ENCODE measurements at places on chromosomes 4 and X.
A peak's percentile ranks its signal among the peaks of the same experiment; 100 is the strongest.

GRCh38 chr4:139607502-139608060 lies 51.6 kb upstream of the SETD7 start:
- no peak for DNase-seq

- no peak for DNase-seq
These were observed 33.6 kb upstream of the TAPT1 start for GRCh38 chr4:16259889-16260246.

DNA sequence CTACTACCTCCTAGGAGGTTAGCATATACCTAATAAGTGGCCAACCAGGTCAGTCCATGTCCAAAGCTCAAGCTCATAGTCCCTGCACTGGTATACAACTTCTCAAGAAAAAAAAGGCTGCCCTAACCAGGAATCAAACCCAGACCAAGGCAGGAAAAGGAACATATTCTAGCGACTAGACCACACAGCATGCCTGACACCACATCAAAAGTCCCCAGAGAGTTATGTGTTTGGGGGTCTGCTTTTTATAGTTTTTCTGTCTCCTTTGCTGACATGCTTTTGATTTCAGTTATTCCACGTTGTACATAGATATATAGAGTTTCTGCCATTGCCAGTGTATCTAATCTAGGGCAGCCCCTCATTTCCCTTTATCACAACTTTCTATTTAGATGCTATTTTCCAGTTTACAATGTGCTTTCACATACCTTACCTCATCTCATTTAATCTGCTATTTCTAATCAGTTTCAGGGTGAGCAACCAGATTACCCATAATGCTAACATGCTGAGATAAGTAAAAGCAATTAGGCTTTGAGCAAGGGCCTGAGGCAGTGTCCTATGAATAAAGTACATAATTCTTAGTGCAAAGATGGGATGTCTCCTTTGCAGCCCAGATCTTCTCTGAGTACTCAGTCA lies 17.8 kb downstream of the ARHGEF6 start:
- peak; percentile 18 for DNase-seq

DNA sequence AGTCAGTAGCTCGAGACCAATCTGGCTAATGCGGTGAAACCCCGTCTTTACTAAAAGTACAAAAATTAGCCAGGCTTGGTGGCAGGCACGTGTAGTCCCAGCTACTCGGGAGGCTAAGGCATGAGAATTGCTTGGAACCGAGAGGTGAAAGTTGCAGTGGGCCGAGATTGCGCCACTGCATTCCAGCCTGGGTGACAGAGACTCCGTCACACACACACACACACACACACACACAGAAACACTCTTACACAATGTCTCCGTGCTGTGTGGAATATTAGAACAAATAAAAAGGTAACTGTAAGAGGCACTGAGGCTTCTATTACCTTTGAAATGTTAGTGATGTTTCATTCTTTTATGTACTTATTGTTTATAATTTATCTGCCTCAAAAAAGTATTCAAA lies 326.6 kb downstream of the GPAT3 start:
- DNase-seq, result no peak

- DNase-seq, result no peak
These were observed 169.3 kb downstream of the GC start for GRCh38 chr4:71614621-71615020.

GRCh38 chr4:8129136-8129535 lies 29.5 kb downstream of the ABLIM2 start:
- DNase-seq, result no peak

- no peak for DNase-seq
These were observed 131.8 kb upstream of the LIMCH1 start for GRCh38 chr4:41406113-41406516.

DNA sequence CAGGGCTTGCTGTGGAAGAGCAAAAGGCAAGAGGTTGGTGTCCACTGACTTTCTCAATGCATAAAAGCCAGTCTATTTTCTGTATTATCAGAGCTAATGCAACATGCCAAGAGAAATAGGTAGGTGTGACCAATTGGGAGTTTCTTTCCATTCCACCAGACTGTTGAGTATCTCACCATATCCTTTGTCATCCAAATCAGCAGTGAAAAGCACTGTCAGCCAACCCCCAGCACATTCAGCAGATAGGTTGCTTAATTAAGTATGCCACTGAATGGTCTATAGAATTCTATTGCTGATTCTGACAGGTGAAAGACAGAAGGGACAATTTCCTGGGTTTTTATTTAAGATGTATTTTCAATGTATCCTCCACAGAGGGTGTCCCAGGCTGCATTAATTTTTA lies 139.8 kb downstream of the HS6ST2 start:
- DNase-seq, result no peak

DNA sequence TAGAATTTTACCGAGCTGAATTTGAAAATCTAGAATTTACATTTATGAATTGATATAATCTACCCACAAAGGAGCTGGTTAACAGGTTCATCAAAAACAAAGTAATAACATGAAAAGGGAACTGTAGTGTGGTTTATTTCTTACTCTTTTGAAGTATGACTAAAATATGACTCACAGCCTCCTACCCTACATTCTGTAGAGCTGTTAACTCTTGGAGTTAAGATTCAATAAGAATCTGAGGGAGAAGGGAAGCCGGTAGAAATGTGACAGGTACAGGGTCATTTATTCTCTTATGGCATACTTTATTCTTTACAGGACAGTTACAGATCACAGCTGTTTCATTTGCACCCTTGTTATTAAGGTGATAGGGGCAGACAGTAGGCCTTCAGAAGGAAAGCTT lies 132.2 kb upstream of the FAM47B start:
- no peak for DNase-seq

DNA sequence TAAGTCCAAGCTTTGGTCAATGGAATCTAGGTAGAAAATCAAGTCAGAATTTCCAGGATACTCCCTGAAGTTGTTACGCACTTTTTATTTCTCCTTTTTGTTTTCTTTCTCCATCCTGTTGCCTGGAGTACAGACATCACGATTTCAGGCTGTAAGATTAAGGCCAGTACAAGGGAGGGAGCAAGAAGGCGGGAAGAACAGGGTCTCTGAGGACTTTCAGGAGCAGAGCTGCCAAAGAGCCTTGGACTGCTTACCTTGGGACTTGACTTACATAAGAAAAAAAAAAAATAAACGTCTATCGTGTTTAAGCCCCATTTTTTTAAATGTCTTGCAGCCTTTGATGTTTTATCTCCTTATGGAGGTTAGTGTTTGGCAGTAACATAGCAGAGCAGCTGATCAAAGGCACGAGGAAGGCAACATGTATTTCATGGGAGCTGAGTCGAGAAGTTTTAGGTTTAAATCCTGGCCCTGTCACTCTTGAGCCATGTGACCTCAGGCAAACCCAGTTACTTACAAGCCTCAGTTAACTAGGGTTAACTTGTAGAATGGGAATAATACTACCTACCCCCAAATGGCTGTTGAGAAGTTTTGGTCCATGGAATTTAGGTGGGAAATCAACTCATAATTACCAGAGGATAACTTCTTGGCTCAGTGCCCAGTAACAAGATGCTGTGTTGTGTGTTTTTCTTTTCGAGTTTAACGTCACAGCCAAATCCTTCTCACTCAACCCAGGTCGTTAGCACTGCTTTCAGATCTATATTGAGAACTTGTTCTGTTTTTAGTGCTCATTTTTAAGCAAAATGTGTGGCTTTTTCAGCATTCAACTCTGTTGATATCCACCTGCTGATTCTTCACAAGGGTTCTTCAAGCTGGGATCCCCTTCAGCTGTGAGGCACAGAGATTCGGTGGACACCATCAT lies 106.8 kb downstream of the CLNK start:
- no peak for DNase-seq

GRCh38 chr4:76363556-76364290 lies 57.2 kb downstream of the STBD1 start:
- DNase-seq, result no peak

- DNase-seq, result no peak
These were observed 313.0 kb upstream of the SLC7A11 start for GRCh38 chr4:138555108-138555507.

DNA sequence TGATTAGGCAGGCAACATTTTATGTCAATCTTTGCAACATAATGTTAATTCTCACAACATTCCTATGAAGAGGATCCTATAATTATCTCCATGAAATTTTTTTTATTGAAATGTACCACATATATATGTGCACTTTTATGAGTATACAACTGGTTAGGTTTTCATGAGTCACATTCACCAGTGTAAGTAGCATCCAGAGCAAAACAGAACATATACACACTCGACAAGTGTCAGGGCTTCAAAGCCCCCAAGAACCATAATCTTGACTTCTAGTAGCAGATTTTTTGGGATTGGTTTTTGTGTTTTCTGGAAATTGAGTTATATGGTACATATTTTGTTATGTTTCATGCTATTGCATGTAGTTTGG lies 62.4 kb downstream of the ARHGAP10 start:
- DNase-seq, result no peak

- no peak for DNase-seq
These were observed 9.4 kb upstream of the HERC5 start for GRCh38 chr4:88447371-88448095.

- DNase-seq, result no peak
These were observed 50.7 kb upstream of the PRSS48 start for GRCh38 chr4:151226004-151226932.

GRCh38 chr4:110624904-110625494 lies 2.1 kb upstream of the PITX2 start:
- no peak for DNase-seq

- DNase-seq, result no peak
These were observed 14.5 kb downstream of the AFP start for GRCh38 chr4:73450398-73451004.

DNA sequence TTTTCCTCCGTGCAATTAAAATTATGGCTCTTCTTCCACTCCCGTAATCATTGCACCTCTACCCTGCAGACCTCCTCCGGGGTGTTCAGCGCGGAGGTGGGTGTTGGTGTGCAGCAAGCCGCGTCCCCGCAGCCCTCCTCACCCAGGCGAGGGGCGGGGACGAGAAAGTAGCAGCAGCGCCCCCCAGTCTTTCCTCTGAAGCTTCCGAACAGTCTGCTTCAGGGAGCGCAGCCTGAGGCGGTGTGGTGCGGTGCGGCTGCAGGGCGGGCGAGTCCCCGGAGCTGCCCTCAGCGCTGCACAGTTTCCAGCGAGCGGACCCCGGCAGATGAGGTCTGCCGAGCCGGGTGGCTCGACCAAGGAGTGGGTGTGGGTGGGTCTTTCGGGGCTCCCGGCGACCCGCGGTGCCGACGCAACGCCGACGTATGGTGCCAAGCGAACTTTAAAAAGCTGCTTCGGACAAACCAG lies at the start of gene FRAS1:
Gene FRAS1, plus strand, starts transcription at position 189 of the 465 bp plus-strand sequence. CDS start 687 bp downstream, outside the sequence.
- peak; percentile 3 for DNase-seq
